ENCODE measurements at places on chromosomes 5 and 9.
A peak's percentile ranks its signal among the peaks of the same experiment; 100 is the strongest.

GRCh38 chr9:124473310-124473709 lies 23.1 kb downstream of the ADGRD2 start:
- no peak for DNase-seq

GRCh38 chr5:107652839-107653607 lies 17.7 kb downstream of the EFNA5 start:
- DNase-seq: no peak

GRCh38 chr9:108813951-108814601 lies 41.7 kb downstream of the ACTL7B start:
- DNase-seq: peak; percentile 3

GRCh38 chr5:145520335-145520734 lies 314.8 kb downstream of the PRELID2 start:
- DNase-seq: no peak

DNA sequence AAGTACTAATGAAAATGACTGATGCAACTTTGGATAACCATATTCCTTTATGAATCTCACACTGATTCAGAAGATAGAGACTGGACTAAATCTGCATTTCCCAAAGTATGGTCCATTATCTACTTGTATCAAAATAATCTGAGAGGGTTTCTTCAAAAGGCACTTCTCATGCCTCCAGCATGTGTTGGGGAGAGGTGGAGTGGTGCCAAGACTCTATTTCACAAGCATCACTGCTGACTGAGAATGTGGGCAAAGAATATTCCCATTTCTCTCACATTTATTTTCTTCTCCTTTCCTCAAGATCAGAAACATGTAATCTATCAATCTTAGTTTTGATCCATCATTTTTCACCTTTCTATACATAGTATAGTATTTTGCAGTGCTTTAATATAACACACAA lies 135.4 kb downstream of the GABRB2 start:
- DNase-seq: no peak

DNA sequence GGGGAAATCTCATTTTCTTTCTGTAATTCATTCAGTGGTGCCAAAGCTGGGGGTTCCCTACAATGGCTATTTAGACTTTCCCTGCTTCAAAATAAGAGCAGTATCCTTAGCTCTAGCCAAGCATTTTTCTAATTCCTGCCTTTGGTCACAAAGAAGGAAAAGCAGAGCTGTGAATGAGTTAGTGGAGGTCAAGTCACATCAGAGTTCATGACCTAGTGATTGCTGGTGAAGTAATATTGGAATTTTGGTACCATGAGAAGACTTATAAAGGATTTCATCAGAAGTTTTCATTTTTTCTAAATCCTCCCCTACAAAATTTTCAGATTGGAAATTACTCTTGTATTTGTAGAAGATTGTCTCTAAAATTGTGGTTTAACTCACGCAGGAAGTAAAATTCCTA lies 28.0 kb downstream of the DNAJC21 start:
- no peak for DNase-seq

- DNase-seq: no peak
Observed at GRCh38 chr5:73938938-73939320, 312.9 kb downstream of the ARHGEF28 start.

DNA sequence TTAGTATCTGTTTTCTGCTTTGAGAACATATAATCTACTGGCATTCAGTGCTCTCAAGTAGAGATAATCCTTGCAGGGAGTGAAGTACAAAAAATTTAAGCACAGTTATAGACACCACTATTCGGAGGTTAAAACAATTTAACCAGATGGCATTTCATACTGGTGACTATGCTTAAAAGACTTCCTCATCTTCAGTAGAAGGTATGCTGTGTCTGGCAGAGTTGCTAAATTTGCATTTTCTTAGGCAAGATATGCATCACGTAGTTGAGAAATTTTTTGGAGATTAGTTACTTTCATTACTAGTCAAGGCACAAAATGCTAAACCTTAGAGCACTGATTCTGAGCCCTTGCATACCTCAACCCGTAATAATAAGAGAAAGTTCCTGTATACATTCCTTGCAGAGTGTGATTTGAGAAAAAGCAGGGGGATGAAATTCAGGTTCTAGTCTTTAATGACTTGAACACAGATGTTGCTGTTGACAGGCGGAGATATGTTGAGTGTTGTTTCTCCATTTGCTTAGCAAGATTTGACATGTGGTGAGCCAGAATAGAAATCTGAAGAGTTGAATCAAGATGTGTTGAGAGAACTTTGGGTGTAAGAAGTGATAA lies 70.8 kb upstream of the STARD4 start:
- DNase-seq: no peak

DNA sequence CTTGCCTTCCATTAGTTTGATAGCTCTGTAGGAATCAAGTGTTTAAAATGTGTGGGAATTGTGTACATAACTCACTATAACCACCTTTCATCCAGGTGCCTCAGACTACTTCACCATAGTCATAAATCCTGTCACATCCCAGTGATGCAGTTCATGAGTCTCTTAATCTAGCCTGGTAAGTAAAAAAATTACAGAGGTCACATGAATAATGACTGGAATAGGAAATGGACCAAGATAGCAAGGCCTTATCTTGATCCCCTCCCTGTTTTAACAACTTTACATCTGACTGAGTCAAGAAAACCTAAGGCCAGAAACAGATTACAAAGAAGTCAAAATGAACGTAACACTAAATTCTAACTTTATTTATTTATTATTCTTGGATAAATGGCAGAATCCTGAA lies 1.5 kb upstream of the RNF145 start:
- no peak for DNase-seq

DNA sequence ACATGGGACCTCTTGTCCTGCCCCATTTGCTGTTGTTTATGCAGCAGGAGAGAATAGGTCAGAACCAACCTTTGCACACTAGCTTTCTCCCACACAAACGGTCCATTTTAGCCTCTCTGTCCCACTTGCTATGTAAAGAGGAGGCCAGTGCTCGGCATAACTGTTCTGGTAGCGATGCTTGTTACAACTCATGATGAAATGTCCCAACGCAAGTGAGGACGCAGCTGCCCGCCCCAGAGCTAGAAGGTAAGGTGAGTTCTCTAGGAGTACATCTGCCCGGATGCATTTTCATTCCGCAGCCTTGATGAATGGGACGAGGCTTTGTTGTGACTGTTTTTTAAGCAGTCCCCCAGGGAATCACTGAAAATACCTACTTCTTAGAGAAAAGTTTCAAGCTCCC lies 14.1 kb downstream of the S1PR3 start:
- DNase-seq: no peak

- peak; percentile 33 for DNase-seq
Observed at GRCh38 chr5:132962429-132963021, 909 bp downstream of the AFF4 start.

- no peak for DNase-seq
Observed at GRCh38 chr9:16320338-16320902, 550.0 kb downstream of the BNC2 start.

- no peak for DNase-seq
Observed at GRCh38 chr9:114413861-114414301, 26.1 kb upstream of the AKNA start.

- no peak for DNase-seq
Observed at GRCh38 chr5:2738700-2739359, 12.6 kb downstream of the IRX2 start.

GRCh38 chr9:38440516-38440915 lies 16.3 kb upstream of the IGFBPL1 start:
- DNase-seq: no peak

DNA sequence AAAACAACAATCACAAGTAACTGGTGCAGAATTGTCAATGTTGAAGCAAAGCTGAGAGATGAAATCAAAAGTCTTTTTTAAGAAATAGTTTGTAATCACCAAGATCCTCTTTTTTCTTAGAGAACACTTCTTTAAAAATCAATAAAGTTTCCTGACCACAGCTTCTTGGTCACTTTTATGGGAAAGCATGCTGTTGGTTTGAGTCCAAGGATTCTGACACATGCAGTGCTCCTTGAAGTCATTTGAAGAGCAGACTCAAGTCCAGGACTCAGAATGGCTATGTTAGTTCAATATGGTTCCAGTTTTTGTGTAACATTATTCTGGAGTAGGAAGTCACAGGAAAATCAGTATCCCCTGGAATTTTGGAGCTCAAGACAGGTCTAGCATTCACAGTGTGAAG lies 480.6 kb downstream of the NR2F1-AS1 start:
- no peak for DNase-seq

DNA sequence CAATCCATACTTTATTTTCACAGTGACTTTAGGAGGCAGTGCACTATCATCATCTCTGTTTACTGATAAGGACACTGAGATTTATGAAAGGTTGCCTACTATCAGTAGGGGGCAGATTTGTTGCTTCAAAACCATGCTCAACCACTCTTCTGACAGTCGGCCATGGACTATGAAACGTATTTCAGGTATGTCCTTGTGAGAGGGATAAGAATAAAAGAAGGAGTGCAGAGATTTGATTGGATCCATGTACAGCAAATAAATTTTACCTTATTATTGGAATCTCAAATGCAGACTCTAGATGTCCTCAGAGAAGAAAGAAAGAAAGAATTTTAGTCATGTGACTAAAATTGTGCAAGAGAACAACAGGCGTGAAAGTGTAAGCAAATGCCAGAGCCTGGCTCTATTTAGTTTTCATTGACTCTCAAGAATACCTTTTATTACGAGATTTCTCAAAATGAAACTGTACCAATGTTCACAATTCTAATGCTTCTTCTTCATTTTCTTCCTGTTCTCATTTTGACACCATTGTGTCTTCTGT lies 296.6 kb upstream of the RASA1 start:
- peak; percentile 22 for DNase-seq

DNA sequence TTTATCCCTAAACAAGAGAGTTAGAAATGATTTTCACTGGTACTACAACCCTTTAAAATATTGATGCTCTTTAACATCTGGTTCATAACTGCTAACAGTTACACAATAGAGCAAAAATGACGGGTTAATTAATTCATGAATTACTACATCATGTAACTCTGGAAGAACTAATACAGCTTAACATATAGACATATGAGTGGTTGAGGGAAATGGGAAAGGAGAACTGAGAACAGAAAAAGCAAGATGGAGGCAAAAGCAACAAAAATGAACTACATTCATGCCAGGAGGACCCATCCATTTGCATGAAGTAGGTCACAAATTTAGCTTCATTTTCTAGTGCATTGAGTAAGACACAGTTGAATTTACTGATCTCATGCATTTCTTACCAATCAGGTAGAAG lies 61.8 kb downstream of the C9 start:
- DNase-seq: no peak

DNA sequence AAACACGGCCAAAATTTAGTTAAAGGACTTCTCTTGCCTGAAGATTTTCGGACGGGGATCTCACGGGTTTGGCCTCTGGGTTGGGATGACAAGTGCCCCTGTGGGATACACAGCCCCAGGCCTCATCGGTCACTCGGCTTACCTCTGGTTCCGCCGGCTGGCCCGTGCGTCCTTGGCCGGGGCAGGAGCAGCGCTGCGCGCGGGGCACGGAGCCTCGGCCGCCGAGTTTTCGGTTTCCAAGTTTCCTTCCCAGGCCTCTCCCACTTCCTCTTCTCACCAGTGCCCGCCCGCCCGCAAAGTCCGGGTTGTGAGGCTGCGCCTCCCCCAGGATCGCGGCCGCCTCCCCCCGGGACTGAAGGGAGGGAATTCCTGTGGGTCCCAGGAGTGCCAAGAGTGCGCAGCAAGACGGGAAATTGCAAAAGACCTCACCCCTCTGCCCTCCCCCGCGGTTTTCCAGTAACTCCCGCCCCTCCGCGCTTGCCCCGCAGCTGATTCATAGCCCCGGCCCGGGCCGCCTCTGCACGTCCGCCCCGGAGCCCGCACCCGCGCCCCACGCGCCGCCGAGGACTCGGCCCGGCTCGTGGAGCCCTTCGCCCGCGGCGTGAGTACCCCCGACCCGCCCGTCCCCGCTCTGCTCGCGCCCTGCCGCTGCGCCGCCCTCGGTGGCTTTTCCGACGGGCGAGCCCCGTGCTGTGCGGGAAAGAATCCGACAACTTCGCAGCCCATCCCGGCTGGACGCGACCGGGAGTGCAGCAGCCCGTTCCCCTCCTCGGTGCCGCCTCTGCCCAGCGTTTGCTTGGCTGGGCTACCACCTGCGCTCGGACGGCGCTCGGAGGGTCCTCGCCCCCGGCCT lies at the start of gene OSMR:
Gene OSMR, plus strand, starts transcription at position 487 of the 853 bp plus-strand sequence. CDS start 23,033 bp downstream, outside the sequence.
- no peak for DNase-seq

- peak; percentile 18 for DNase-seq
Observed at GRCh38 chr5:73447530-73448462, 781 bp downstream of the FOXD1 start.

GRCh38 chr5:151682751-151683331 lies 3.9 kb downstream of the SPARC start:
- no peak for DNase-seq

DNA sequence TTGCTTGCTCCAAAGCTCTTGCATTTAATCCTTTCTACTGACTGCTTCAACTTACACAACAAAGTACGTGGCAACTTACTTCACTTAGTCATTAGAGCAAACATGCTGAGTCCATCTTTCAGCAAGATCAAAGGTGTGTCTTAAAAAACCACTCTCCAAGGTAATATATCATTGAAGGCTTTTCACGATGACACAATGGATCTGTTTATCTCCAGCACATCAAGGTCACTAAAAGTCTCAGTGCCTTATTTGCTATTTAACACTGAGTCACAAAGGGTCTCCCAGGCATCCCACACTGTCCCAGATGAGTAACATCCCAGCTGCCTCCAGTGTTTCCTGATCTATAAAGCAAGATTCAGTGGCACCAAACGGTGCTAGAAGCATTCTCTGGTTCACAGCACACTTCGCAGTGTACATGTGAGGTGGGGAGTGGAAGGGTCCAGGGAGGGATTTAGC lies 3.7 kb upstream of the CLK4 start:
- DNase-seq: no peak
